ENCODE measurements at places on chromosomes 2 and 18.

DNA sequence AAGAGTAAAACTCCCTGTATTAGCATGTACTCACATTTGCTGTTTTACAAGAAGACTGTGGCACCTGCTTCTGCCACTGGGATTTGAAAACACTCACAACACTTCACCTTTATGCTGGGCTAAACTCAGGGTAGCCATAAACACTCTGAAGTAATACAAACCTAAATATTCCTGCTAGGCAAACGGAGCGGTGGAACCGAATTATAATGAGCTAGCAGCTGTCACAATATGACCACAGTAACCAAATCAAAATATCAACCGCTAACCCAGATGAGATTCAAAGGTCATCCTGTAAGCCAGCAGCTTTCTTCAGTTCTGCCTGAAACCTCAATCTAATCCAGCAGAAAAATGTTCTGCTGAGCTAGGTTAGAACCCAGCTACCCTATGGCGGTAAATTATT, 132.1 kb downstream of the TCF4 start:
- DNase-seq = no peak

GRCh38 chr2:134411279-134411827, 157.5 kb downstream of the MGAT5 start:
- no peak for DNase-seq

- peak; percentile 45 for DNase-seq
These were observed 9.2 kb downstream of the PTMA start for GRCh38 chr2:231717281-231718171.

DNA sequence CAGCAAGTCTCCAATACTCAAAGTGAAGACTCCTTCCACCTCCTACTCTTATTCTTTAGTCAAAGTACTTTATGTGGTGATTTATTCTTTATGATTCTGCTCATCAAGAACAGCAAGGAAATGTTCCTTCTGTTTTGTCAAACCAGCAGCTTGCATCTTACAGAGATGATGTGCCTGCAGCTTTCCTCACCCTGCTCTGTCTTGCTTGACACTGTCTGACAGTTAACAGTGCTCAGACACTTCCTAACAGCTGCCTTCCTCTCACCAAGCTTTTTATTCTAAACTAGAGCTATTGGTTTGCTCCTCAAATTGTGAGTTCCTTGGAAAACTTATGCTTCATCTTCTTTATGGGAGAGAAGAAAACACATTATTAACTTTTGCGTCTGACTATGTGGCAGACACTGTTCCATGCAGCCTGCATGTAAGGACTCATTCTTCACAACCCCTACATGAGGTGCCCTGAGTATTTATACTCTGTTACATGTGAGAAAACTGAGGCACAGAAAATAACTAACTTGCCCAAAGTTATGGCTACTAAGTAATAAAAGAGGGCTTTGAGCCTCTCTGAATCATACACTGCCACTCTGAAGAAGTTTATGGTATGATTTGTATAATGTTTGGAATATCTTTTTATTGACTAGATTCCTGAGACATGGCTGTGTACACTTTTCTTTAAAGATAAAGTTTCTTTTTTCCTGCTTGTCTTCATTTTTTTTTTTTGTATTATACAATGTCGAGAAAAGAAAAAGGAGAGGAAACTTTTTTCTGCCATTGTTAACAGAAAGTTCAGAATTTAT, 723.3 kb upstream of the DDX18 start:
- DNase-seq = no peak

- peak; percentile 36 for DNase-seq
These were observed 209.4 kb upstream of the RBBP8 start for GRCh38 chr18:22723773-22724172.

- peak; percentile 74 for DNase-seq
These were observed 115.9 kb downstream of the ZFP36L2 start for GRCh38 chr2:43110442-43110871.

DNA sequence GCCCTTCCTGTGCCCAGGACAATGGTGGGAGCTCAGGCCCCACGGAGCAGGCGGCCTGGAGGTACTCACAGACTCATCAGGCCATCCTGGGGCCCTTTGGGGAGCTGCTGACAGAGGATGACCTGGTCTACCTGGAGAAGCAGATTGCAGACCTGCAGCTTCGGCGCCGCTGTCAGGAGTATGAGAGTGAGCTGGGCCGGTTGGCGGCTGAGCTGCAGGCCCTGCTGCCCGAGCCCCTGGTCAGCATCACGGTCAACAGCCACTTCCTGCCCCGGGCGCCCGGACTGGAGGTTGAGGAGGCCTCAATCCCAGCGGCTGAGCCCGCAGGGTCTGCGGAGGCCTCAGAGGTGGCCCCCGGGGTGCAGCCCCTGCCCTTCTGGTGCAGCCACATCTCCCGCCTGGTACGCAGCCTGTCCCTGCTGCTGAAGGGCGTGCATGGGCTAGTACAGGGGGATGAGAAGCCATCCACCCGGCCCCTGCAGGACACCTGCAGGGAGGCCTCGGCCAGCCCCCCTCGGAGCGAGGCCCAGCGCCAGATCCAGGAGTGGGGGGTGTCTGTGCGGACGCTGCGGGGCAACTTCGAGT, 8.3 kb upstream of the KLHL30 start:
- no peak for DNase-seq

- DNase-seq = no peak
These were observed 96.1 kb downstream of the TGIF1 start for GRCh38 chr18:3546106-3546505.

DNA sequence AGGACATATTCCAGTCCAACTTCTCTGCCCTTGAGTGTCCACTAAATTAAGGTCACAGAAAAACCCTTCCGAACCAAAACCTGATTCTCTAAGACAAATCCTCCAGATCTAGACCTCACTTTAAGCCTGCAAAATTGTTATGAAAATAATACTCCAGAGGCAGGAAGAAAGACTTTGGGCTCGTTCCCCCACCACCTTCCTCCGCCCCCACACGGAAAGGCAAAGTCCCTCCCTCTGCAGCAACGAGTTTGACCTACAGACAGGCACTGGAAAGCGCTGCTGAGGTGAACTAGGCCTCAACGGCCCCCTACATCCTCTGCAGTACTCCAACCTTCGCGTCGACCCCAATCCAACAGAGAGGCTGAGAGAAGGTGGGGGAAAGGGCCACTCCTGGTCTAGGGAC, 808 bp downstream of the ATP5MC3 start:
- DNase-seq = peak; percentile 29

- DNase-seq = no peak
These were observed 53.0 kb upstream of the ROCK1 start for GRCh38 chr18:21164548-21165095.

GRCh38 chr2:198309673-198310280, 505.4 kb downstream of the PLCL1 start:
- peak; percentile 49 for DNase-seq

DNA sequence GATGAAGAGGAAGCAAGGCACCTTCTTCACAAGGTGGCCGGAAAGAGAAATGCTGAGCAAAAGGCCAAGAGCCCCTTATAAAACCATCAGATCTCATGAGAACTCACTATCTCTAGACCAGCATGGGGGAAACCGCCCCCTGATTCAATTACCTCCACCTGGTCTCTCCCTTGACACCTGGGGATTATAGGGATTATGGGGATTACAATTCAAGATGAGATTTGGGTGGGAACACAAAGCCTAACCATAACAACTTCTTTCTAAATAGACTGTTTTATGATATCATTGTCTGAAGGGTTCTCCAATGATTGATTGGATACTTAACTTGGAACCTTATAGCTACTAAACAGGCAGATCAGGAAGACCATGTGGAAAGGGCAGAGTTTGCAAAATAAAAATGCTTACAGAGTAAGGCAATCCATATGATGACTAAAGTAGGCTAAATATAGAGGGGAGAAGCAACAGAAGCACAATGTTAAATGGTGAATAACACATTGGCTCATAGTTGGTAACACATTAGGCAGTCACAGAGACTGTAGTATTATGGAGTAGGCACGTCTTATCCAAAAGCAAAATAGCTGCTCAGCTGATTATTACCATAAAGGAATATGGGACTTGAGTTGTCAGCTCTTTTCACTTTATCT, 179.0 kb downstream of the BARD1 start:
- peak; percentile 17 for DNase-seq

GRCh38 chr2:159753797-159754196, 41.5 kb downstream of the MARCHF7 start:
- no peak for DNase-seq

DNA sequence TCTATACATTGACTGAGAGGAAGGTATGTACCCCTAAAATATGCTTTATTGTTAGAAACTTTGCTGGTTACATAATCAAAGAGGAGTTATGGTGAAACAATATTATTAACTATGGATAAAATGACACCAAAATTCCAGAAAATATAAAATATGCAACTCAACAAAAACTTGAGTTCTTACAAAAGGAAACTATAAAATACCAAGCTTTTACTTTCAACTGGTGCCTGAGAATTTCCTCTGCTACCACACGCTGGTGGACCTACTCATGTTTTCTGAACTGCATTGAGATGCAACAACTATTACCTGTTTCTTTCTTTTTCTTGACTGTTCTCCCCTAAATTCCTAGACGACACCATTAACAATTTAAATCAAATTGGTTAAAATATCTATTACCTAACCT, 8.2 kb upstream of the NFE2L2 start:
- DNase-seq = no peak

- no peak for DNase-seq
These were observed 1674.1 kb upstream of the TMEFF2 start for GRCh38 chr2:193868833-193869232.

GRCh38 chr2:148653437-148653836, 8.9 kb downstream of the EPC2 start:
- DNase-seq = no peak

DNA sequence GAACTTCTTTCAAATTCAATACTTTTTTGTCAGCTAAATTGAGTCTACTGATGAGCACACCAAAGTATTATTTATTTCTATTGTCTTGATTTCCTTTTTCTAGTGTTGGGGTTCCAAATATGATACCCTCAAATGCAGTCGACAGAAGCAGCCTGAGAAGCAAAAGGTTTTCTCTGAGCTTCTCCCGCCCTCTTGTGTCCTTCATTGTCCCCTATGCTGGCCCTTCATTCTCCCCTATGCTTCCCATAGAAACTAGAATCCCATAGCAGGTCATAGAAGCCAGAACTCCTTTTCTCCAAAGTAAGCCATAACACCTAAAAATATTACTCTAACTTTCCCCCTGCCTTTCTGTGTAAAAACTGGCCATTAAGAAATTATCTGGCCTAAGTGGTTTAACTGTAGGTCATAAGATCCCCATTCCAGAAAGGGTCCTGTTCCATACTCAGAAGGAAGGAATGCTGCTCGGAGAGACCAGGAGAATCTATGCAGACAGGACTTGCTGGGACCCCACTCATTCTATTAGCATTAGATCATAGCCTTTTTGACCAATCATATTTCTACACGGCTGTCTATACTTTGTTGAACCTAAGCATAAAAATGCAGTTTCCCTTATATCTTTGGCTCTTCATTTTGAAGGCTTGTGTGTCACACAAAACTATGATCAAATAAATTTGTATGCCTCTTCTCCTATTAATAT, 764.6 kb upstream of the PKDCC start:
- DNase-seq = peak; percentile 58

DNA sequence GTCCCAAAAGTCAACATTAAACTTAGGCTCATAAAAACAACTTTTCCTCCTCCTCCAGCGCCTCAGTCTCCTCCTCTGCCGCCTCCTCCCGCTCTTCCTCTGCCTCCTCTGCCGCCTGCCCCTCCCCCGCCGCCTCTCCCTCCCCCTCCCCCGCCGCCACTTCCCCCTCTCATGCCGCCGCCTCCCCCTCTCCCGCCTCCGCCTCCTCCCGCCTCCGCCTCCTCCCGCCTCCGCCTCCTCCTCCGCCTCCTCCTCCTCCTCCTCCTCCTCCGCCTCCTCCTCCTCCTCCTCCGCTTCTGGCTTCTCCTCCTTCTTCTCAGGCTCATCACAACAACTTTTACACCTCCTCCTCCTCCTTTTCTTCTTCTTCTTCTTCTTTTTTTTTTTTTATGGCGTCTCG, 599.9 kb downstream of the TMEM182 start:
- DNase-seq = no peak

GRCh38 chr2:108194409-108195132, 45.2 kb upstream of the SULT1C3 start:
- DNase-seq = no peak

GRCh38 chr2:174729797-174730697, 34.2 kb downstream of the CHRNA1 start:
- peak; percentile 8 for DNase-seq

GRCh38 chr18:54280220-54280569, 10.9 kb downstream of the POLI start:
- no peak for DNase-seq

DNA sequence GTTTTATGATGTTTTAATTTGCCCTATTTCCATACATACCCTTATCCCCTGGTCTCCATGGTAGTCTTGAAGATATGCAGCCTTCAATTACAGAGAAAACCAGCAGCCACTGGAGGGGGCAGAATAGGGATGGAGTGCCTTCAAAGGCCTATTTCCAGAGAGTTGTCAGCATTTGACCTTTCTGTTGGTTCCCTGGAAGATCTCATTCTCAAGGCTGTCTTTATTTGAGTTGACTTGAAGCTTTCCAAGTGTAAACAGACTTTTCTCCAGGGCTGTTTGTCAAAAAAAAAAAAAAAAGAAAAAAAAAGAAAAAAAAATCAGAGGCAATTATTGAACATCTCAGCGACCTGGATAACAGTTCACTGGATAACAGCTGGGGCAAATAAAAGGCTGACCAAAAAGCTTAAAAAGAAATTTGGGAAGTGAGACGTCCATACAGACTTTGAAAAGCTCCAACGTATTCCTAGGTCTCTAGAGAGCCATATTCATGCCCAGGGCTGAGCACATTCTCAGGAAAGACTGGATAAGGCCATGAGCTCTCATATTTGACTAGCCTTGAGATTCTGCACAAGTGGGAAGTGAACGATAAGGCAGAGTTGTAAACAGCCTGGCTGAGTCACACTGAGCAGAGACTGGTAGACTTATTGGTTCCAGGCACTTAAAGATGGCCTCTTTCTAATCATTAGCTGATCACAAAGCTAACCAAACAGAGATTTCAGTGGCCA, 126.6 kb downstream of the VAPA start:
- DNase-seq = no peak

DNA sequence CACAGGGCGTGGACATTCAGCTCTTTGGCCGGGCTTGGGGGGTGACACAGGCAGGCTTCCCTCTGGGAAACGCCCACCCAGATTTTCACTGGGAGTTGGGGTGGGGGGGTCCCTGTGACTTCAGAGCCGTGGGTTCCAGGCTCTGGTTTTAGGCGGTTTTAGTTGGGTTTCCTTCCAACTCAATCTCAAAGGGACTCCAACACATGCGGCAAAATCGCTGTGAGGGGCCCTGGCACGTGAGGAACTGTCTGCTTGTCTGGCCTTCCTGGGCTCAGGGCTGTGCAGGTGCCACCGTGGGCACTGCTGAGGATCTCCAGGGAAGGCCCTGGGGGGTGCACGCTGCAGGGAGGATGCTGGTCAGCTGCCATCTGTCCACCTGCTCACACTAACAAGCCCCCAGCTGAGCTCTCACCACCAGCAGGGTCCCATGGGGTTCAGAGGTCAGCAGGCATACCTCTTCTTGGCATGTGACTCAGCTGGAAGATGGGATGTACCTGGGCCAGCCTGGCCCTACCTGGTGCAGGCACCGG, 11.7 kb downstream of the HS6ST1 start:
- DNase-seq = no peak

GRCh38 chr2:68119504-68119903, 38.2 kb upstream of the PNO1 start:
- DNase-seq = no peak

Data from fibroblast of skin of abdomen (primary cell).